ENCODE measurements at places on chromosomes 12 and 14. TPM values are rescaled to one million over a fixed set of nuclear protein-coding genes. Genes with fewer than 3 reads are reported as not detected.

DNA sequence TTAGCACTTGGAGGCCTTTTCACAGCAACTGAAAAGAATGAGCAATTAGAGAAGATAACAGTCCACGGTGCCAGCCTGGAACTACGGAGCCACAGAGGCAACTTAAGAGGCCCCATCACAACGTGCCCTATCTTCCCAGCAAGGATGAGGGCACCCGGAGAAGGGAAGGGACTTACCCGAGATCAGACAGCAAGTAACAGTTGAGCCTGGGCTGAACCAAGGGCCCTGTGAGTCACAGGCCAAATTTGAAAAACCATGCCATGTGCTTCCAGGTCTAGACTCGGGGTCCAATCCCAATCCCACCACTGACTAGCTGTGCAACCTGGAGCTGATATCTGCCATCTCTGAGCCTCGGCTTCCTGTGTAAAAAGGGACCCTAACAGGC, 42.2 kb downstream of the PITPNM2 start:
- H3K36me3 ChIP-seq, result no peaks in the 10 kb centered on the region
- DNase-seq, result no peak
- no peaks in the 10 kb centered on the region for H3K27me3 ChIP-seq
- H3K4me3 ChIP-seq, result no peak overlapping the region
- H3K27ac ChIP-seq, result peak overlapping the region; percentile 50
- H3K4me1 ChIP-seq, result peaks cover 40% of the 10 kb centered on the region

Gene SYCP3
- not detected for total RNA-seq

Gene BDKRB1
- not detected for total RNA-seq

- no peaks in the 10 kb centered on the region for H3K4me1 ChIP-seq
- no peaks in the 10 kb centered on the region for H3K36me3 ChIP-seq
- H3K27me3 ChIP-seq, result no peaks in the 10 kb centered on the region
- H3K4me3 ChIP-seq, result no peak overlapping the region
- H3K27ac ChIP-seq, result no peak overlapping the region
These were observed 98.1 kb downstream of the DDHD1 start for GRCh38 chr14:53055003-53055402.

DNA sequence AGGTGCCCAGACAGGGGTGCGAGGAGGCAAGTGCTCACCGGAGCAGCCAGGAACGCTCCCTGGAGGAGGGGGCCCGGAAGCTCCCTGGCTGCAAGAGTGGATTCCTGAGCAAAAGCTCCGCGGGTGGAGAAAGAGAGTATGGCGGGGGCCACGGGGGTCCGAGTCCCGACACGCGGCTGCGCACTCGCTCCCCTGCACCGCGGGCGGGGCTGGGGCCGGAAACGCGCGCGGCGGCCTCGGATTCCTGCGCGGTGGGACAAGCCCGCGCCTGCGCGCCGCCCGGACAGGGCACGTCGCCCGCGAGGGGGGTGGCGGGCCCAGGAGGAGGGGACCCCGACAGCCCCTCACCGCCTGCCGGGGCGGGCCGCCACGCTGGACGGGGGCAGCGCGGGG, 27.8 kb upstream of the GPR132 start:
- H3K27ac ChIP-seq, result peak overlapping the region; percentile 10
- peaks cover 2% of the 10 kb centered on the region for H3K4me1 ChIP-seq

GRCh38 chr14:80872645-80873044, 68.9 kb downstream of the CEP128 start:
- H3K27me3 ChIP-seq, result no peaks in the 10 kb centered on the region
- H3K4me1 ChIP-seq, result no peaks in the 10 kb centered on the region
- no peak overlapping the region for H3K4me3 ChIP-seq
- H3K36me3 ChIP-seq, result no peaks in the 10 kb centered on the region
- DNase-seq, result no peak
- H3K27ac ChIP-seq, result no peak overlapping the region

- H3K27me3 ChIP-seq, result no peaks in the 10 kb centered on the region
- DNase-seq, result no peak
- no peaks in the 10 kb centered on the region for H3K36me3 ChIP-seq
- H3K4me3 ChIP-seq, result no peak overlapping the region
- no peak overlapping the region for H3K27ac ChIP-seq
These were observed 103.7 kb upstream of the EEA1 start for GRCh38 chr12:93032758-93033157.

Gene SLC38A6
- 8.0 TPM for total RNA-seq

GRCh38 chr12:25472453-25472852, 80.6 kb downstream of the LMNTD1 start:
- H3K36me3 ChIP-seq, result no peaks in the 10 kb centered on the region
- H3K4me1 ChIP-seq, result no peaks in the 10 kb centered on the region
- H3K4me3 ChIP-seq, result no peak overlapping the region
- no peaks in the 10 kb centered on the region for H3K27me3 ChIP-seq

Gene TROAP
- 0.39 TPM for total RNA-seq

Gene LMBR1L
- 27.3 TPM for total RNA-seq

DNA sequence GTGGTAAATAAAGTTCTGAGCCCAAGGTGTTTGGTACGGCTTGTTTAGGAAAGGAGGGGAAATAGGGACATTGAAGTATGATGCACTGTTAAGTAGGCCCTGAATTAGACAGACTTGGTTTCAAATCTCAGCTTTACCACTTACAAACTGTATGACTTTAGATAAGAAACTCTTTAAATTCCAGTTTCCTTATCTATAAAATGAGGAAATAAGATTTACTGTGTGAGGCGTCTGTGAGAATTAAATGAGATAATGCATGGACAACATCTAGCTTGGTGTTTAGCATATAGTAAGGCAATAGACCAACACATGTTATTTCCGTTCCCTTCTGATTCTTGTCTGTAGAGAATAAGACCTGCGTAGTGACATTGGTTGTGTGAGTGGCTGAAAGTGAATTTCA, 7.0 kb downstream of the NCKAP1L start:
- DNase-seq, result no peak
- no peaks in the 10 kb centered on the region for H3K27me3 ChIP-seq
- no peak overlapping the region for H3K4me3 ChIP-seq
- no peak overlapping the region for H3K27ac ChIP-seq
- H3K4me1 ChIP-seq, result no peaks in the 10 kb centered on the region

GRCh38 chr12:42729535-42729900, 140.0 kb upstream of the PRICKLE1 start:
- no peak overlapping the region for H3K4me3 ChIP-seq
- peaks cover 13% of the 10 kb centered on the region for H3K4me1 ChIP-seq
- H3K27me3 ChIP-seq, result no peaks in the 10 kb centered on the region

GRCh38 chr12:74021937-74022336, 515.7 kb upstream of the ATXN7L3B start:
- no peak overlapping the region for H3K27ac ChIP-seq
- H3K4me1 ChIP-seq, result no peaks in the 10 kb centered on the region
- no peak overlapping the region for H3K4me3 ChIP-seq
- H3K36me3 ChIP-seq, result no peaks in the 10 kb centered on the region
- DNase-seq, result peak; percentile 20

GRCh38 chr12:89969093-89969492, 260.5 kb upstream of the ATP2B1 start:
- no peaks in the 10 kb centered on the region for H3K27me3 ChIP-seq
- H3K4me3 ChIP-seq, result no peak overlapping the region

Gene RNF10
- total RNA-seq, result 324 TPM

DNA sequence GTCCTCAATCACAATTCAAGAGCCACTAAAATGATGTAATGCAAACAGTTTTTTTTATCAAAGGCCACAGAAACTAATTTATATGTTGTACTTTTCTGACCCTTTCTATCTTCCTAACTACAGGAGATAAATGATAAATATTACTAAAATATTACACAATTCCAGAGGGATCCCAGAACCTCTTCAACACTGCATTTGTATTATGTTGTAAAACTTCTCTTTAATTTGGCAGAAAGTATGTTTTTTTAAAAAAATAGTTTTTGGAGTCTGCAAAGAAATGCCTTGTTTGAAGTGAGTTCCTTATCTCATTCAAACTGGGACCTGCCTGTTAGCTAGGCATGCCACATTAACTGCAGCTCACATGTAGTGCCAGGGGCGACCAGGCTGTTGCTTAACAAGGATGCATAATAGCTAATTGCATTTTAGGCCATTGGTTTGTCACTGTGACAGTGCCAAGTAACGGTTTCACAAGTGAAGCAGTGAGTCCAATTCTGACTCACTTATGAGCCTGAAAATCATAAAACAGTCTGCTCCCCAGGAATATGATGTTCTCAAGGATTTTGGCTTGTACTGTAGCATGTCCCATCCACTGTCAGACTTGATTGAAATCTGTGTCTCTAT, 266.9 kb downstream of the KTN1 start:
- no peaks in the 10 kb centered on the region for H3K27me3 ChIP-seq
- peak; percentile 41 for DNase-seq
- no peak overlapping the region for H3K27ac ChIP-seq
- no peak overlapping the region for H3K4me3 ChIP-seq
- H3K36me3 ChIP-seq, result no peaks in the 10 kb centered on the region

DNA sequence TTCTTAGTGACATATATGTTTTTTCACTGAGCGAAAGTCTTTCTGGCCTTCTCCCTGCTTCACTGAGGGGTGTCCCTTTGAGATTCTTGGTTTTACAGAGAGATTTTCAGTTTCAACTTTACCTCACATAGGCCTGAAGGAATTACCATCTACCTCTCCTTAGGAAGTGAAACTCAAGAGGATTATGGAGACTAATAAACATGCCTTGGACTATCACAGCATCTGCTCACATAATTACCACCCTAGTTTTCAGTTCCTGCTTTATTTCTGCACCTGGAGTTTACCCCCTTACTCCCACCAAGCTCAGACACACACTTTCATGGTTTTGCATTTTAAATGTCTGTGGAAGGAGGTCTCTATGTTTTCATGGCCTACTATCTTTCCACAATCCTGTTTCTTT, 118.3 kb upstream of the SCAF11 start:
- H3K36me3 ChIP-seq, result no peaks in the 10 kb centered on the region
- H3K27ac ChIP-seq, result no peak overlapping the region
- no peaks in the 10 kb centered on the region for H3K4me1 ChIP-seq

DNA sequence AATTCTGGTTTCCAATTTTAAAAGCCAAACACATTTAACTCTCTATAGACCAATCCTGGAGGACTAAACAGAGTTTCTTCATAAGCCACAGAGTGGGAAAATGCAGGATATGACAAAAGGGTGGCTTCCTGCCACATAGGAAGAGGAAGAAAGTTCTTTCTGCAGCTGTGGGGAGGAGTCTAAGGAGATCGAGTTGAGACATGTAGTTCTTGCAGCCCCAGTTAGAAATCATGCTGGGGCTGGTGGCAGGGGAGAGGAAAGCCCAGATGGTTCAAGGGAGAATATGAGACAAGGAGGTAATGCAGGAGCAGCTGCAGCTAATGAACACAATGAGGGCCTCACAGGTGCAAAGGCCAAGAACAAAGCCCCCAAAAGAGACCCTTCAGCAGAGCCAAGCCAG, 85.0 kb upstream of the ARID2 start:
- H3K4me1 ChIP-seq, result peaks cover 7% of the 10 kb centered on the region
- no peak for DNase-seq
- no peak overlapping the region for H3K27ac ChIP-seq
- H3K4me3 ChIP-seq, result no peak overlapping the region
- H3K27me3 ChIP-seq, result no peaks in the 10 kb centered on the region
- H3K36me3 ChIP-seq, result no peaks in the 10 kb centered on the region

DNA sequence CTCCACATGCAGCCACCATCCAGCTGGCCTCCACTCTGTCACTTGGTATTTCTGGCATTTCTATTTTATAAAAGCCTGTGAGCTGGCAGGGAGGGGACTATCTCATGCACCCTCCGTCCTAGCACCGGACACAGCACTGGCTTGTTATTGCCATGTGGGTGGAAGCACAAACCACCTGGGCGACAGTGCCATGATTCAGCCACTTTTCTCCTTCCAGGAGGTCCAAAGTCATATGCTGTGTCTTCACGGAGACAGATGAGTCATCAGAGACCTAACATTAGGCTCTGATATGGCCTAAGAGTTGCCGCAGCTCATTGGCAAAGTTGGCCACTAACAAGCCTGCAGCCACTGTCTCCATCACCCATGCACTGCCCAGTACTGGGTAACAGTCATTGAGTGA, 1123.0 kb downstream of the VRK1 start:
- H3K27ac ChIP-seq, result no peak overlapping the region
- H3K36me3 ChIP-seq, result no peaks in the 10 kb centered on the region
- no peak overlapping the region for H3K4me3 ChIP-seq
- no peaks in the 10 kb centered on the region for H3K27me3 ChIP-seq
- H3K4me1 ChIP-seq, result no peaks in the 10 kb centered on the region

- peak overlapping the region; percentile 83 for H3K4me3 ChIP-seq
- no peaks in the 10 kb centered on the region for H3K27me3 ChIP-seq
- DNase-seq, result no peak
- no peaks in the 10 kb centered on the region for H3K4me1 ChIP-seq
- H3K36me3 ChIP-seq, result no peaks in the 10 kb centered on the region
These were observed 1.4 kb downstream of the LIN7A start for GRCh38 chr12:80936353-80936641.

DNA sequence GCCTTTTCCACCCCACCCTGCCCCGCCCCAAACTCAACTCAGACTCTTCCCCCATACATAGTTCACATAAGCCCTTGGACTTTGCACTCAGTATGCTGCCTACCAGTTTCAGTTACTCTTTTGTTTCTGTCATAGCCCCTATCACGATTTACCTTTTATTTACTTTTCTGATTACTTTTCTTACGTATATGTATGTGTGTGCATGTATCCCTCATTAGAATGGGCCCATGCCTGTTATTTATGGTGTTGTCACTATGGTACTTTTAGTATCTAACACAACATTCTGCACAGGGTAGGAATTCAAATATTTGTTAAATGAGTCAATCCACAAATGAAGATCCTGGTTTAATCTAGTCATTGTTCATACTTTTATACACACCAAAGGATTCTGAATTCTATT, 16.5 kb upstream of the LUM start:
- H3K4me3 ChIP-seq, result no peak overlapping the region
- H3K36me3 ChIP-seq, result no peaks in the 10 kb centered on the region
- no peaks in the 10 kb centered on the region for H3K27me3 ChIP-seq
- H3K4me1 ChIP-seq, result no peaks in the 10 kb centered on the region

Gene DBX2
- 0.20 TPM for total RNA-seq

Gene CCDC184
- total RNA-seq, result 0.47 TPM

GRCh38 chr12:58731096-58731495, 189.2 kb downstream of the LRIG3 start:
- no peak for DNase-seq
- no peaks in the 10 kb centered on the region for H3K36me3 ChIP-seq
- H3K27ac ChIP-seq, result no peak overlapping the region
- no peaks in the 10 kb centered on the region for H3K4me1 ChIP-seq
- H3K4me3 ChIP-seq, result no peak overlapping the region
- H3K27me3 ChIP-seq, result no peaks in the 10 kb centered on the region

DNA sequence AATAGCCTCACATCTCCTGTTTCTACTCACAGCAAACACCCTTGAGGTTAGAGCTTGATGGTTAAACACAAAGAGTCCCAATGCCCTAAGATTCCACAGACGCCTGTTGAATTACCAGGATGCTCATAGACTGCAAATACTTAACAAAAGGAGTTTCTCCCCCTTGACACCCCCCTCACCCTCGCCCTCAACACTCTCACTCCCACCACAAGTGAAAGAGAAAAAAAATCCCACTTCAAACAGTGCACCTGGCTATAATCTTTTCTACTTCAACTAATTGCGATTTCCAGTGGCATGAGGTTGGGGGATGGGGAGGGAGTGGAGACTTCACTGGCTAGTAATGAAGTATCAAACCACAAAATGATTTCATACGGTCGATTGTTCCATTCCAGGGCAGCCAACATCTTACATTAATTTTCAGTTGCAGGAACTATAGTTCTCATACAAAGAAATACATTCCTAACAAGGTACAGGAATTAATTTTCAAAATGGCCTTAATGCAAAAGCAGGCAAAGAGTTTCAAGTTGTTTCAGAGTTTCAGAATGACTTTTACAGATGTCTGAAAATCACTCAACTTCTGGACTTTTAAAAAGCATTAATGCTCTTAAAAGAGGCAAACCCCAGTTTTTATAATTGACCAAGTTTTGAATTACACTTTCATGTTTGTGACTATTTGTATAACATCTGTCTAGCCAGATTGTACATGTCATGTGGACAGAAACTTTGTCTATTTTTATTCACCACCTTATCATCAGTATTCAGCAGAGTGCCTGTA, 390.7 kb downstream of the C12orf75 start:
- H3K4me1 ChIP-seq, result no peaks in the 10 kb centered on the region
- DNase-seq, result no peak
- no peak overlapping the region for H3K4me3 ChIP-seq
- H3K27ac ChIP-seq, result no peak overlapping the region
- H3K36me3 ChIP-seq, result no peaks in the 10 kb centered on the region
